GM18507 (cell line): ENCODE measurements at places on chromosomes 2 and 18.

DNA sequence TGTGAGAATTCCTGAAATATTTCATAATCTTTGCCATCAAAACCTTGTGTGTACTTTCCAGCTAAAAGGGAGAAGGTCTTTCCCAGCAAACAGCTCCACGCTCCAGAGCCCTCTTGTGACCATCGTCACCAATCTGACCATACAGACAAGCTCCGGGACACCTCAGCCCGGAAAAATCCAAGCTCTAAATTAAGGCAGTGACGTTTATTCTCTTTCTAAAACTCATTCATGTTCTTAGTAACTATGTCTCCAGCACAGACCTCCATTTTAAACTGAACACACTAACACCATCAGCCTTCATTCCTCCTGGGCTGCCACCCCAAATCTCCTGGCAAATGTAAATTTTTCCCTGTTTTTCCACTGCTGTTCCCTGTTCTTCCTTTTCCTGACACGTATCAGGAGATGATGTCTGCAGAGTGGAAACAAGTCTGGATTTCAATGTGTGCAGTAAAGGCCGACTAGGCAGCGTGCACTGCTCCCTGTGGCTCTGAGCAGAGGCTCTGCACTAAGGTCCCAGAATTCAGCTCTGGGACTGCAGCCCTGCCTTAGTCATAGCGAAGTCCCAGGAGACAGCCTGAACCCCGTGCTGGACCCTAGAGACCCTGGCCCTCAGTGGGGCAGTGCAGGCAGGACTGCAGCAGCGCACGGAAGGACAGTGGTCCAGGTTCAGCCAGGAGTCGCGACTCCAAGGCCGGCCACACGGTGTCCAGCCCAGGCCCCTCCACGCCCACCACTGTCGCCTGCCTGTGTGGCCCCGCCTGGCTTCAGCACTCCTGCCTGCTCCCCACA is 452.5 kb upstream of the SALL3 start:
- DNase-seq, result no peak

DNA sequence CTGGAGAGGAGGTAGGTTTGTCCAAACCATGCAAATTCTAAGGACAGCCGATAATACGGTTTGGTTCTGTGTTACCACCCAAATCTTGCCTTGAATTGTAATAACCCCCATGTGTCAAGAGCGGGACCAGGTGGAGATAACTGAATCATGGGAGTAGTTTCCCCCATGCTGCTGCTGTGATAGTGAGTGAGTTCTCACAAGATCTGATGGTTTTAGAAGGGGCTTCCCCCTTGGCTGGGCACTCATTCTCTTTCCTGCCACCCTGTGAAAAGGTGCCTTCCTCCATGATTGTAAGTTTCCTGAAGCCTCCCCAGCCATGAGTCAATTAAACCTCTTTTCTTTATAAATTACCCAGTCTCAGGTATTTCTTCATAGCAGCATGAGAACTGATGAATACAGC is 295.2 kb downstream of the NBAS start:
- DNase-seq, result no peak

DNA sequence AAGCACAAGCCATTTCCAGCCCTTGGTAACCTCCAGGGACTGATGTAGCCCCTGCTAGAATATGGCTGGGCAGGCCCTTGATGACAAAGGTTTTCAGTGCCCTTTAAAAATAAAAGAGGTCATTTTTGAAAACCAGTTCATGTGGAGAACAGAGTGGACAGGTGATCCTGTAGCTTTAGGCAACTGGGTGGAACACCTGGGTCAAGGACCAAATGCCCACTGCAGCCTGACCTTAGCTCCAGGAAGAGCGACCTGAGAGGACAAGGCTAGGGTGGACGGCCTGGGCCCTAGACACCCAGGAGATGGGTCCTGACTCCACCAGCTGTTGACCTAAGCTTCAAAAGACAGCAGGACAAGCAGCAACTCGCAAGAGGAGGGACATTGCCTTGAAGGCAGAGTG is 116.6 kb downstream of the LIPG start:
- DNase-seq, result no peak

- DNase-seq, result no peak
Observed at GRCh38 chr18:50038448-50038847, 156.5 kb downstream of the MYO5B start.

- no peak for DNase-seq
Observed at GRCh38 chr2:104378853-104379374, 475.0 kb upstream of the POU3F3 start.

GRCh38 chr2:144331674-144332355 is 188.1 kb downstream of the ZEB2 start:
- peak; percentile 20 for DNase-seq

- DNase-seq, result no peak
Observed at GRCh38 chr18:77124452-77124922, 8.1 kb downstream of the MBP start.

- no peak for DNase-seq
Observed at GRCh38 chr2:224359569-224359968, 42.3 kb downstream of the FAM124B start.

DNA sequence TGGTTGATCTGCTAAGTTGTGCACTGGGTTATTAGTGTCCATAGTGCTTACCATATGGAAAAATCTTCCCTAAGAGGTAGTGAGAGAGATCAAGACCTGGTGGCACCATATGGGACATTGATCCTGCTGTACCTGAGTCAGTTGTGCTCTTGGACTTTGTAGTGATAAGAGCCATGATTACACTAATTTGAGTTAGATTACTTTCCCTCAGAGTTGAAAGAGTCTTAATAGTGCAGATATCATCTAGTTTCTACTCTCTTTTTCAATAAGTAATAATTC is 114.2 kb downstream of the KCNE4 start:
- DNase-seq, result no peak

DNA sequence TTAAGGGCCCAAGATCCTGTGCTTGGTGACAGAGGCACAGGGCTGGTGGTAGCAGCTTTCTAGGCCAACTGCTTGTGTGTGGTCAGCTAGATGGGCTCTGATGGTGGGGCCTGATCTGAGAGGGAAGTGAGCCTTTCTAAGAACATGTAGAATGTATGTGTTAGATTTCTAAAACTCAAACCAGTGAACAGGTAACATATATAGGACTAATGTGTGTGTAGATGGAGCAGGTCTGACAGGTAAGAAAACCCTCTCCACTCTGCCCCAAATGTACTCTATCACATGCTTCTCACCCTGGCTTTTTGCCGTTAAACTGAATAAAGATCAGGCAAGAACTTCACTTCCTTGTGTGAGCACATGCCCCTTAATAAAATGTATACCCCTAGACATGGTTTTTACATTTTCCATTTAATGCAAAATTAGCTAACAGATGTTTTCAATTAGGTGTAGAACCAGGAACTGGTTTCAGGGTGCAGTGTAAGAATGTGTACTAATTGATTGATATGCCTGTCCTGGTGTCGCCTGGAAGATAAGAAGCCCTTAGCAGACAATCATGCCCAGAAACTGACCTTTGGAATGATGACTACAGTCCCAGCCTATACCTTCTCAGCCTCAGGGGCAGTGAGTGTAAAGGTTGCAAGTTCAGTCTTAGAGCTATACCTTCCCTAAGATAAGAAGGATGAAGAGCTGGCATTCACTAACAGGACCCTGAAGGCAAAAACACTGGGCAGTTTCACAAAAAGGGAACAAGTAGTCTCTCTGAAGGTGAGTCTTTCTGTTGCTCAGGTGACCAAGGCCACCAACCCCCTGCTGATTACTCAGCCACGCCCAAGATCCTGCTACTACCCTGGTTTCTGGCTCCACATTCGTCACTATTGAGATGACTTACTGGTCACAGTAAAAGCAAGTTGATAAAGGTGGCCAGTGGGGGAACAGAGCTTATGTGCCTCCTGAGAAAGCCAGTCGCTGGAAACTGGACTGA is 71.2 kb downstream of the SPATS2L start:
- DNase-seq, result no peak

- peak; percentile 59 for DNase-seq
Observed at GRCh38 chr18:13558124-13558523, 168.2 kb downstream of the FAM210A start.

DNA sequence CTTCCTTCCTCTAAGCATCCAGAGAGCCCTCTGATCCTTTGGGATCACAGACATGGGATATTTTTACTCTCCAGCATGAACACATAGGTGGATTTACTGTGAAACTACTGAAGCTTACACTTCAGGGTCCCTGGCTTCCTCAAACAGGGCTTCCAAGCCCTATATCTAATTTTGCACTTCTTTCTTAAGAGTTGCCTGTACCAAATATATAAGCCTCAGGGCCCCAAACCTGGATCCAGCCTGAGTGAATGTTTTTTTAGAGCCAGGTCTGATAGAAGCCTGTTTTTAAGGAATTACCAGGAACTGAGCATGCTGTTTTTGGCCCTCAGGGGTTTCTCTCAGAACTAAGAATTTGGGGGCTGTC is 13.2 kb upstream of the KCMF1 start:
- DNase-seq, result no peak
